Right renal pelvis (tissue), 4 donors: ENCODE measurements at places on chromosomes 11 and 22. TPM values are rescaled to one million over a fixed set of nuclear protein-coding genes. Genes with fewer than 3 reads are reported as not detected.

DNA sequence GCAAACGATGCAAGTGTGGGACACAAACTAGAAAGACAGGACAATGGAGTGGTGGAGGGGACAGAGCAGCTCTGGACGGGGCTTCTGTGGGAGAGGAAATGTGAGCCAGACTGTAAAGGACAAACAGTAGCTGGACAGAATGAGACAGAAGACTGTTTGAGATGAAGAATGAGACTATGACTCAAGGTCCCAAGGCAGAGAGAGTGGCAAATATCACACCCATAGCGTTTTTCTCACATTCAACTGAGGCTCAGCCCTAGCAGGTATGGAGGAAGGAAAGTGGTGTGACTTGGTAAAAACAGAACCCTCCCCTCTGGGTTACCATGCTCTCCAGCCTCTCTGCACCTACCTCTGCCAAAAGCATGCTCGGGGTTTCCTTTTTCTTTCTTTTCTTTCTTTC lies 96.5 kb downstream of the RPL27A start:
- no peak for DNase-seq

The SCGB1C1 gene
- 0.83 TPM for polyA plus RNA-seq

GRCh38 chr11:62546929-62547625 lies 471 bp upstream of the AHNAK start:
- no peak for DNase-seq

DNA sequence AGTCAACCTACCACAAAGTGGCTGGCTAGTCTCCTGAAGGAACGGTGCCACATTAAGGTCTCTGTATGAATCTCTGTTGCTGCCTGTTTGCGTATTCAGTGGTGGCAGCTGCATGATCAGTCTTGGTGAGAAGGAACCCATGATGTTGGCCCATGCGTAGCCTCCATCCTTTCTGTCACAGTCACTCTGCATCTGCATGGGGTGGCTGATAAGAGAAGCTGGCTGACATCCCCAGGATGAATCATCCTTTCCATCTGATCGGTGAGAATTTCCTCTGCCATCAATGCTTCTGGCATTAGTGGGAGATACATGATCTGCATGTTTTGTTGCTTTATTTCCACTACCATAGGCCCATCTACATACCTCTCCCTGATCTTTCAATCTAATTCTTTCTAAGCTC lies 199.0 kb upstream of the NECTIN1 start:
- DNase-seq = no peak

DNA sequence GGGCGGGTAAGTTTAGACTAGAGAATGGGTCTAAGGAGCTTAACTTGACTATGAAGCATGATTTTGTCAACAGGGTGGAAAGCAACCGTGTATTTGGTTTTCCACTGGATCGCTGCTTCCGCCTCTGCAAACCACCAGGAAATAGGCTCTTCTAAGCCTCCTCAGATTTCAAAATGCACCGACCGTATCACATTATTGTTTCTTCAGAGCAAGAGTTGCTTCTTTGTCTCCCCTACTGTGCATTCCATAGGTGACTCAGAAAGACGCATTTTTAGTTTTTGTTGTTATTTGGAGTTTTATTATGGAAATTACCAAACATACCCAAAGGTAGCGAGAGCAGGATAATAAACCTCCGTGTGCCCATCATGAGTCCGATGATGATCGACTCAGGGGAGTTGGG lies 64.3 kb upstream of the RASD2 start:
- no peak for DNase-seq

GRCh38 chr22:39283322-39284141 lies 35.9 kb downstream of the RPL3 start:
- no peak for DNase-seq

The TREH gene
- 0.96 TPM for polyA plus RNA-seq

- DNase-seq = no peak
These were observed 74.9 kb upstream of the KCNA4 start for GRCh38 chr11:30091737-30092136.

The RNH1 gene
- 120 TPM for polyA plus RNA-seq

The TUB gene
- polyA plus RNA-seq = 24.6 TPM

GRCh38 chr11:134260503-134260902 lies 7.1 kb downstream of the ACAD8 start:
- no peak for DNase-seq

The CTSW gene
- polyA plus RNA-seq = 0.80 TPM

The TMPRSS13 gene
- polyA plus RNA-seq = 0.82 TPM

- no peak for DNase-seq
These were observed 85.0 kb upstream of the CLPB start for GRCh38 chr11:72519220-72519881.

- no peak for DNase-seq
These were observed 200.5 kb upstream of the CHORDC1 start for GRCh38 chr11:90423378-90423777.

The KRTAP5-2 gene
- polyA plus RNA-seq = 0.19 TPM

DNA sequence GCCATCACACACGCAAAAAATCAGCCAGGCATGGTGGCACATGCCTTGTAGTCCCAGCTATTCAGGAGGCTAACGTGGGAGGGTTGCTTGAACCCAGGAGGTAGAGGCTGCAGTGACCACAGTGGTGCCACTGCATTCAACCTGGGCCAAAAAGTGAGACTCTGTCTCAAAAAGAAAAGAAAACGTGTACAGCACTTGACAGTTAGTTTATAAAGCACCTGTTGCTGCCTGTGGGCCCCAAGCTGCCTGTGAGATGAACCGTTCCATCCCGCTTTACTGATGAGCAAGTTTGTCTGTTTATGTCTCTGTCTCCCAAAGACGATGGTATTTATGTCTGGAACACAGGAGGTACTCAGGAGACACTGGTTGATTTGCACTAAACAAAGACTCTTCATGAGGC lies 1.5 kb upstream of the PRR5 start:
- DNase-seq = no peak

The HBE1 gene
- polyA plus RNA-seq = 7.5 TPM

DNA sequence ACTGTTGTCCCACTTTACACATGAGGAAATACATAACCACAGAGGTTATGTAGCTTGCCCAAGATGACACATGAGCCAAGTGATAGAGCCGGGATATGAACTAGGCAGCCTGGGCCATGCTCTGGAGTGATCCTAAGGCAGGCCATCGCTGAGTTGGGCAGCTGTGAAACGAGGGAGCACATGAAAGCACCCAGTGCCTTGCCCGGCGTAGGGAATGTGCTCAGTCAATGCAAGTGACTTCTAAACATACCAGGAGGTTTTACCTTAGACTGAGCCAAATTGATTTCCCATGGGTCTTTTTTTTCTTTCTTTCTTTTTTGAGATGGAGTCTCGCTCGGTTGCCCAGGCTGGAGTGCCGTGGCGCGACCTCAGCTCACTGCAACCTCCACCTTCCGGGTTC lies 10.5 kb downstream of the GRIK4 start:
- no peak for DNase-seq
